ENCODE measurements at places on chromosomes 6 and 20.

GRCh38 chr20:63100174-63100925 lies 93.6 kb upstream of the BHLHE23 start:
- peak; percentile 27 for DNase-seq

GRCh38 chr6:25057111-25057905 lies 121.5 kb upstream of the RIPOR2 start:
- DNase-seq, result no peak

- DNase-seq, result no peak
Measured at GRCh38 chr20:57788936-57789613, 79.3 kb upstream of the PMEPA1 start.

GRCh38 chr20:56636716-56637115 lies 7.6 kb downstream of the TFAP2C start:
- no peak for DNase-seq

DNA sequence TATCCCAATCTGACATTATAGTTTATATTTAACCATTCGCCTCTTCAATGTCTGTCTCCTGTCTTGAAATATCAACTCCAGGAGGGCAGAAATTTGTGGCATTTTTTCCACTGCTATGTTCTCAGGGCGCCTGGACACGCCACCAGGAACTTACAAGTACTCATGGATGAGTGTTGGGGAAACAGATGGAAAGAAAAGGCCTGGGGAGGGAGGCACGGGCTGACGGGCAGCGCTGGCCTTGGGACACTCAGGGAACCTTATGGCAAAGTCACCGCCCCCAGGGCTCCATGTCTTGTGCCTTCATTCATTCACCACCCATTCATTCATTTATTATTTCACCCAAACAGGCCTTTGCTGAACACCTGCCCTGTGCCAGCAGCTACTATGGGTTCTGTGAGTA lies 222.9 kb downstream of the PREX1 start:
- DNase-seq, result peak; percentile 14

DNA sequence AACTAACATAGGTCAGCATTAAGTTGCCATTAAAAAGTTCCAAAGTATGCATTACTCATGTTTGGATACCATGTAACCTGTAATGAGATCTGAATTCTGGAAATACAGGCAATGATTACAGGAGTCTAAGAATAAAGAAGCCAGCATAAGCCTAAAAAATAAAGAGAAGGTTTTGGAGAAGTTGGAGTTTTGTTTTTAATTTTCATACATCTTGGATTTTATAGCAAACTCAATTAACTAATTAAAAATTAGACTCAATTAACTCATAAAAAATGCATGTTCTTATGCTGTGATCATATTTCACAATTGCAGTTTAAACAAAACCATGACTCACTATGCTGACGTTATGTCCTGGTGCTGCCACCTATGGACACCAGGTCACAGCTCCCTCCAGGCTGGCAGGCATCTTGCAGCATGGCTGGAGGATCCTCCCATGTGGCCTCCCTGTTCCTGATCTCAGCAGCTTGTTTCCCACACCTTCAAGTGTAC lies 648.8 kb upstream of the AGPAT4 start:
- peak; percentile 78 for DNase-seq

DNA sequence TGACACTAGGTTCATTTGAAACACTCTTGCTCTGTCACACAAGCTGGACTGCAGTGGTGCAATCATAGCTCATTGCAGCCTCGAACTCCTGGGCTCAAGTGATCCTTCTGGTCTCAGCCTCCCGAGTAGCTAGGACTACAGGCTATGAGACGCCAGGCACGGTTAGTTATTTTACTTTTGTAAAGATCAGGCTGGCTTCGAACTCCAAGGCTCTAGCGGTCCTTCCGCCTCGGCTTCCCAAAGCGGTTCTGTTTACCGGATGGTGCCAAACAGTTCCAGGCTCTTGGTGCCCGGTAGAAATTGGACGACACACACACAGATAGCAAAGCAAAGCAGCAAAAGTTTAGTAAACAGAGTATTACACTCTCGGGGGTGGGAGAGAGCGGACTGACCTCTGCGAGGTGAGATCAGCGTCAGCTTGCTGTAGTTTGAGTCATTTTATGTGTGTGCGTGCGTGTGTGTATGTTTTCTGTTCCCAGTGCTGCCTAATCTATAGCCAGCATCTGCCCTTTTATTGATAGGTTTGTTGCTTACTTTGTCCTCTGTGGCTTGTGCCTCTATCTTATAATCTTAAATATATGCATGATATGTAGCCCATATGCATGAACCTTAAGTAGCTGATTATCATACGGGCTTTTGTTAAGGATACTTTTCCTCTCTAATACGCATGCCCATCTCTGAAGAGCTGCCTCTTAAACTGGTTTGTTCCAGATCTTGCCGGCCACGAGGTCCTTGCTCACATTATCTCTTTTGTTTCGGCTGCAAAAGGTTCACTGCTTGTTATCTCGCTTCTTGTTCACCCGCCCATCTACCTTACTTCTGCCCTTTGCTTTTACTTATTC lies 75.2 kb downstream of the OR2B2 start:
- DNase-seq, result peak; percentile 61

- DNase-seq, result no peak
Measured at GRCh38 chr6:119276211-119276610, 73.3 kb downstream of the MAN1A1 start.

DNA sequence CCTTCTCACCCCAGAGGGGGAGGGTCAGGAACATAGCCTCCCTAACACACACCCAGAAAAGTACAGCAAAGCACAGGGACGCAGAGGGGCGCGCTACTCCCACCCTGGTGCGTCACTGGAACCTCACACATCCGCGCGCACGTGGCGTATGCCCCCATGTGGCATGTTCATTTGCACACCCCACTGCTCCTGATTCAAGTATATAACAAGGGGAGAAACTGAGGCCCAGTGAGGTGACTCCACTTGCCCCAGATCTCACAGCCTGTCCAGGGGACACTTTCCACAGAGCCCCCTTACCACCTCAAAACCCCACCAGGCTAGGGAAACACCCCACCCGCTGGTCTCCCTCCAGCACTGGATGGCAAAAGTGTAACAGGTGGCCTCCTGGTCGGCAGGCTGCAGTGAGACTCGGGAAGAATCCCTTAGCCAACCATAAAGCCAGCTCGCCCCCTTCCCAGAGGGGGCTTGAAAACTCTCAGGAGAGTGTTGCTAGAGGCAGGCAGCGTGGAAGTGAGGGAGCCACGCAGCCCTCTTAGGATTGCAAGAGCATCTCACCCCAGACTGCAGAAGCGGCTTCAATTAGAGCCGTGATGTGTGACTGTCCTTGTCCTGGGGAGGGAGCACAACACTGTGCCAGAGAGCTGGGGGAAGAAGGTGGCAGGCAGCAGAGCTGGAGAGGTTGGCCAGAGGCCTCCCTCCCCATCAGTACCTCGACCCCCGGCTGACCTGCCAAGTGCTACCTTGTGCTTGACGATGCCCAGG lies at the start of gene GRM4:
Gene GRM4, minus strand, starts transcription at position 67 of the 762 bp plus-strand sequence. CDS start 12,591 bp downstream, outside the sequence.
- DNase-seq, result no peak

DNA sequence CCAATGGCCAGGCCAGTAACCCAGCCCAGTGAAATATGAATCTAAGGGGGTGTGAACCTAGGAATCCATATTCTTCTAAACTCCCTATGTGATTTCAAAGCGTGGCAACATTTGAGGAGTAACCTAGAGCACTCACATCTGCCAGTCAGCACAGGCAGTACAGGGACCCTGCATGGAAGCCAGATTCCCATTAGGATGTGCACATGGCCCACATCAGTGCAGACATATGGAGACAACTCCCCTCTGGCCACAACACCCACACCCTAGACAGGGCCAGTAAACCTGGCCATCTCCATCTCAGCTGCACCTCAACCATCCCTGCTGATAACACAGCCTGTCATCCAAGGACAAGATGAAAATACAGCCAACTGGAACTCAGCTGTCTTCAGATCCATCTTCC lies 56.5 kb downstream of the KIF16B start:
- DNase-seq, result no peak

DNA sequence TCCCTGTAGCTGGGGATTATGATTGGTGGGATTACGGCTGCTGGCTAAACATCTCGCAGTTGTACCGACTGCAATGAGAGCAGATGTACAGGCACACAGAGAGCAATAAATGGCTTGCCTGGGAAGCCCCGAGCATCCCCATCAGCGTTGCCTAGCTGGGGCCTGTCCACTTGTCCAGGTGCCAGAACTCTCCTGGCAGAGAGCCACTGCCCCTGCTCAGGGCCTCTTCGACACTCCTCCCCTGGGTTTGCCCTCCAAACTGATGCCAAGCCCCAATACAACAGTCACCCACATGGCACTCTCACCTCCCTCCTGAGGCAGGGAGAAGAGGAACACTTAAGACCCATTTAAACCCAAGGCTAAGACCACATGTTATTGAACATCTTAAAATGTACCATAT lies 715.1 kb downstream of the PTPRT start:
- DNase-seq, result no peak

DNA sequence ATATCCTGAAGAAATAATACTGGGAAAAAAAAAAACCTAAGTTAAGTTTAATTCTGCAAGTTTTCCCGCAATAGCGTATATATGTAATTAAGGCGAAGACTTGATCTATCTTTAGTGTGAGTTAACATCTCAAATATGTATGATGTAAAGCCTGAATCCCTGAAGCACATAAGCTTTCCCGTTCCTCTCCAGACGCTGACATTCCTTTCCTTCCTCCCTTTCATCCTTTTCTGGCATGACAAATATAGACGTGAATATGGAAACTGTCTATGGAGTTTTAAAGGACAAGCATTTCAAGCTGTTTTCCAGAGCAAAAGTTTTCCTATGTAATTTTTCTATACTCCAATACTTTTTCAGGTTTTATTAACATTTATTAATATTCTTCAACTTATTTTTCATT lies 637.0 kb downstream of the COL12A1 start:
- no peak for DNase-seq

- DNase-seq, result no peak
Measured at GRCh38 chr6:147003186-147003585, 201.0 kb upstream of the STXBP5 start.

- DNase-seq, result no peak
Measured at GRCh38 chr6:31864818-31865204, 2.2 kb upstream of the NEU1 start.

- DNase-seq, result no peak
Measured at GRCh38 chr6:105794870-105795269, 291.3 kb upstream of the PRDM1 start.

GRCh38 chr6:35072051-35072697 lies 69.0 kb downstream of the TCP11 start:
- DNase-seq, result no peak

- DNase-seq, result no peak
Measured at GRCh38 chr6:134238960-134239795, 78.7 kb downstream of the SGK1 start.

All from Peyer's patch (tissue), 4 donors.